ENCODE measurements at places on chromosomes 5 and 9.

DNA sequence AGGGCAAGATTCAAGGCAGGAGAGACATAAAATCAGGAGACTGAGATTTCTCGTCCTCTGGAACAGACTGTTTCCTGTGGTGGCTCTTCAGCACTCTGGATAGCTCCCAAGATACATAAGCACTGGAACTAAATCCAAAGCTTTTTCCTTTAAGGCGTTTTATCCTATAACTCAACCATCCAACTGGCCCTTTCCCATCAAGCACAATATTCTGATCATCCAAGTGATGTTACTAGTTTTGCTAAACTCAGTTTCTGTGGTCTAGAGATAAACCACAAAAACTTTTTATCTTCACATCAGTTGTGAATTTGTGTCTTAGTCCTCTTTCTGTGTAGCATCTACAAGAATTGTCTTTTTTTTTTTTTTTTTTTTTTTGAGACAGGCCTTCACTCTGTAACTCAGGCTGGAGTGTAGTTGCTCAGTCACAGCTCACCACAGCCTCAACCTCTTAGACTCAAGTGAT is 299.4 kb downstream of the COX7C start:
- DNase-seq, result no peak

DNA sequence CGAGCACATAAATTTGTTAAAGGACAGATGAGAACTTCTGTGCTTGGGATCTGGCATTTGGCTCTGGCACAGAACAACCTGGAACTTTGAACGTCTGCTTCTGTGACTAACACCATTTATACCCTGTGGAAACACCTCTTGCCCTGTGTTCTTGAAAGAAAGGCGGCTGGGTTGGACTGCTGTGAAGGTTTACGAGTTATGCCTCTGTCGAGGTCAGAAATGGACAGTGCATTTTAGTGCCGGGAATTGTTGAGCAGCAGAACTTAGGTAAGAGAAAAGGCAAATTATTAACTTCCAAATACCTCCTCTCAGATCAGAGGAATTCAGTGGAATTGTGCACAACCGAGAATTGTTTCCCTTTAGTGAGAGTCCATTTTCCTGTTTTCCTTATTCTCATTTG is 14.1 kb upstream of the INIP start:
- DNase-seq, result no peak

GRCh38 chr5:95087816-95088317 is 197.0 kb downstream of the MCTP1 start:
- no peak for DNase-seq

DNA sequence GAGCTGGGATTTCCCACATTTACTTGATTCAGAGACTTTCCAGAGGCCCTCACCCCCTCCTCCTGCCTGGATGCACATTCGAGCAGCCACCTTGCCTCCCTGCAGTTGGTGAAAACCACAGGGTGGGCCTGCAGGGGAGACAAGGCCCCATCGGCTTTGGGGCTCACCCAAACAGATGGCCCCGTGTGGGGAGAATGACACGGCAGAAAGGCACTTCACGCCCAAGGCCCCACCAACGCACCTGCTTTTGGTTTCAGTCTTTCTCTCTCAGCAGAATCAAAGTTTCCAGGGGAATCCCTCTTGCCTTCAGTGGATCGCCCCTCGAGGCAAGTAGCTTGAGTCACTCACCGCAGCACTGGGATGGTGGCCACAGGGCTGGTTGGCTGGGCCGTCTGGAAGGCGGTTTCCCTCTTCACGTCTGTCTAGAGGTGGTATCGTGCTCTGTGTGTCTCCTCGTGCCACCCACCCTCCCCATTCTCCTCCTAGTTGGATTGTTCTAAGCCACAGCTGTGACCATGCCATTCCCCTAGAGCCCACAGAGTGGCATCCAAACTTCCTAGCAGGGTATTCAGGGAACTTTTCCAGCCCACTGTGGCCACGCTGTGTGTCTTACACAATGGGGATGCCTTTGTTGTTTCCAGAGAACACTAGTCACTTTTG is 31.8 kb downstream of the SEC61B start:
- DNase-seq, result no peak

- DNase-seq, result no peak
Observed at GRCh38 chr9:92324431-92324830, 719 bp downstream of the NOL8 start.

DNA sequence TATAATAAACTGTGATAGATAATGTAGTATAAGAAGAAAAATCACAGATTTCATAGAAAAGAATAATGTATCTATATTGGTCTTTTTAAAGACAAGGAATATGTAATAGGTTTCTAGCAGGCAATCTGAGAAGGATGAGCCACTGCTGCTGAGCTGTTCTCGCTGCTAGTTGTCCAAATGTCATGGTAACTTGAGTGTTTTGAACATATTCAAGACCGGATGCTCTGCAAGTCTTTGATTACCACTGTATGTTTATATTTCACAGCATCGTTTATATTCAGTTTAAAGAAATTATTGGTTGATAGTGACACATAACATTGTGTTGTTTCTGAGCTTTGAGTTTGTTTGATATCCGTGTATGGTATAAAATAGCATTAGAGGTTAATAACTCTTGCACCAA is 9.6 kb downstream of the C5orf47 start:
- no peak for DNase-seq
